ENCODE measurements at places on chromosomes 6 and 20.

GRCh38 chr6:150149146-150149545, 6.3 kb downstream of the PPP1R14C start:
- DNase-seq = no peak

DNA sequence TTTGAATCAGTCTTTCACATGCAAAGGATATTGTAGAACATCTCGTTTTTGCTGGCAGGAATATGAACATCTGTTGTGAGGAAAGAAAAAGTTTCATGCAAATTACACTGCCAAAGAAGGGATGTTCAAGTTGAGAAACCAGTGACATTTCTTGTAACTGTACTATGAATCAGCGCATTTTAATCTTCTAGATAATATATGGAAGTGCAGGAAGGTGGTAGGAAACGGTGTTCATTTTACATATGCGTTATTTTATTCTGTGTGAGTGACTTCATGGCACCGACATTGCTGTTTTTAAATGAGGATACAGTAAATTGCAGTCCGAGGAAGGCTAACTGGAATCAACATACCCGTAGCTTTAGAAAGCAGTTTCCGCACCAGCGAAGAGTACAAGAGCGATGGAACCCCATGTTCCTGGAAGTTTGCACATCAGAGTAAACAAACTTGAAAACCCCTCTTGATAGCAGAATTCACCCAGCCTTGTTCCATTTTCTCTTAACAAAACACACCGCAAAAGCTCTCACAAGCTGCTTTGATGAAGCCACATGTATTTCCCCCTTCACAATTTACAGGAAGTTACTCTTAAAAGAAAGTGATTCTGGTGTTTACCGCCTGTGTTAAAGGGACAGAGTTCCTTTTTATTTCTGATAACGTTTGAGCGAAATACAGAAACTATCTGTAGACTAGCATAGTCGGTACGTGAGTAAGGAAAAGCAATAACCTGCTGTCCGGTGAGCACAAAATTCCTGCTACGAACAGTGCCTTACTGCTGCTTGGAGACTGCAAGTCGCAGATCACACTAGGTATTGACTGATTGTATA, 11.5 kb downstream of the PRDM1 start:
- no peak for DNase-seq

GRCh38 chr6:90809035-90809434, 222.2 kb upstream of the MAP3K7 start:
- DNase-seq = no peak

DNA sequence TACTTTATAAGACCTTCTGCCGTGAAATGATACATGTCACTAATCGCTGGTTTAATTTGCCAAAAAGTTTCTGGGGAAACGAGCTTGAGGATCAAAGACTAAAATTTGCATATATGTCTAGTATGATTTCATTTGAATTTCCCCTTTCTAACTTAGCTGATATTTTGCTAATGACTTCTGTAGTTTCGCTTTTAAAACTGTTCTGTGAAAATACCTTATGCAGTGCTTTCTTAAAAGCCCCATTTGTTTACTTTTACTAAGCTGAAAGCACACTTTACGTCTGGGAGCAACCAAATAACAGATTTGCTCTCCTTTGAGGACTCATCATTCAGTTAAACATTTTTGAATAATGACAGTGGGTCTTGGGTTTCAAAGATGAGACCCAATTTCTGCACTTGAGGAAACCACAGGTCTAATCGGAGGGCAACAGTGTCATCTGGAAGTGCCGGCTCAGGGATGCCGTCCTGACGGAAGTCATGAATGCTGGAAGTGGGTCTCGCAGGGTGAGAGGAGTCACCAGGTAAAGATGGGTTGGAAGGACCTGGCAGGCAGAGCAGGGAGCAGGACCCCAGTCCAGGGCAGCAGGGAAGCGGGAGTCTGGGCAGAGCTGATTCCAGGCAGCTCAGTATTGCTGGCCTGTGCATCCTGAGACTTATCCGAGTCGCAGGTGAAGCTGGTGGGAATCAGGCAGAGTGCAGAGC, 33.2 kb downstream of the PLEKHG1 start:
- no peak for DNase-seq

- no peak for DNase-seq
Measured at GRCh38 chr6:106684011-106684410, 54.6 kb downstream of the QRSL1 start.

GRCh38 chr20:41837669-41838224, 219.6 kb upstream of the CHD6 start:
- DNase-seq = no peak
